ENCODE measurements at places on chromosomes 7 and 10. TPM values are rescaled to one million over a fixed set of nuclear protein-coding genes. Genes with fewer than 3 reads are reported as not detected.

The AIMP2 gene
- 34.6 TPM for total RNA-seq

The NPSR1 gene
- not detected for total RNA-seq

The FGFBP3 gene
- 2.7 TPM for total RNA-seq

The NRF1 gene
- 19.4 TPM for total RNA-seq

The PKD1L1 gene
- total RNA-seq = 0.82 TPM

The GATA3 gene
- 23.5 TPM for total RNA-seq

The INHBA gene
- 5.9 TPM for total RNA-seq

The TSPAN12 gene
- 76.5 TPM for total RNA-seq

The TMEM229A gene
- not detected for total RNA-seq

The DAGLB gene
- 25.6 TPM for total RNA-seq

The KNDC1 gene
- total RNA-seq = 8.7 TPM

The HOXA5 gene
- total RNA-seq = 38.0 TPM

The HHEX gene
- total RNA-seq = 10.0 TPM

The SPDYE6 gene
- total RNA-seq = not detected

The PTF1A gene
- not detected for total RNA-seq

The PLAU gene
- total RNA-seq = 40.8 TPM
